ENCODE measurements at places on chromosomes 4 and X. TPM values are rescaled to one million over a fixed set of nuclear protein-coding genes. Genes with fewer than 3 reads are reported as not detected.

The ARHGAP10 gene
- total RNA-seq, result 8.6 TPM

The C4orf50 gene
- total RNA-seq, result 0.24 TPM

The SLC30A9 gene
- 54.3 TPM for total RNA-seq

The SSX1 gene
- not detected for total RNA-seq

The CLOCK gene
- 16.4 TPM for total RNA-seq
